ENCODE measurements at places on chromosomes 6 and 20. TPM values are rescaled to one million over a fixed set of nuclear protein-coding genes. Genes with fewer than 3 reads are reported as not detected.

The GGTLC1 gene
- total RNA-seq, result not detected

The APCDD1L gene
- total RNA-seq, result 1.6 TPM

The OPN5 gene
- not detected for total RNA-seq

The TP53TG5 gene
- total RNA-seq, result not detected

The MEI4 gene
- total RNA-seq, result not detected

The FAXC gene
- 0.54 TPM for total RNA-seq

The HLA-DMA gene
- total RNA-seq, result 1.6 TPM

The RUNX2 gene
- 0.74 TPM for total RNA-seq

The NOP56 gene
- 263 TPM for total RNA-seq

The CD24 gene
- total RNA-seq, result 4.5 TPM

The FABP7 gene
- not detected for total RNA-seq

The FOXP4 gene
- 2.9 TPM for total RNA-seq

The KHDRBS2 gene
- total RNA-seq, result not detected

The MTO1 gene
- total RNA-seq, result 33.5 TPM

The EZR gene
- 41.3 TPM for total RNA-seq

The KHDC1L gene
- total RNA-seq, result not detected

The RAET1G gene
- total RNA-seq, result 0.82 TPM

The NRSN1 gene
- total RNA-seq, result not detected

The MRPS18B gene
- total RNA-seq, result 110 TPM

The DDX43 gene
- 0.99 TPM for total RNA-seq

The C20orf202 gene
- 0.09 TPM for total RNA-seq

The NMBR gene
- not detected for total RNA-seq

The DNMT3B gene
- 1.1 TPM for total RNA-seq

The PTPRK gene
- total RNA-seq, result 27.1 TPM

The HMGCLL1 gene
- total RNA-seq, result not detected

The CCN6 gene
- total RNA-seq, result not detected

The MAP3K5 gene
- total RNA-seq, result 15.5 TPM

The RIPOR3 gene
- total RNA-seq, result 1.6 TPM

The SPATS1 gene
- total RNA-seq, result not detected

The MLN gene
- total RNA-seq, result not detected

The WFDC12 gene
- not detected for total RNA-seq

The OPRL1 gene
- total RNA-seq, result 0.63 TPM

The HCRTR2 gene
- total RNA-seq, result not detected

Data from fibroblast of the aortic adventitia (primary cell).